ENCODE measurements at places on chromosomes 7 and 10. TPM values are rescaled to one million over a fixed set of nuclear protein-coding genes. Genes with fewer than 3 reads are reported as not detected.

- no peak for DNase-seq
Observed at GRCh38 chr7:107711301-107711700, 32.6 kb upstream of the CBLL1 start.

The SUPV3L1 gene
- total RNA-seq: 26.3 TPM

DNA sequence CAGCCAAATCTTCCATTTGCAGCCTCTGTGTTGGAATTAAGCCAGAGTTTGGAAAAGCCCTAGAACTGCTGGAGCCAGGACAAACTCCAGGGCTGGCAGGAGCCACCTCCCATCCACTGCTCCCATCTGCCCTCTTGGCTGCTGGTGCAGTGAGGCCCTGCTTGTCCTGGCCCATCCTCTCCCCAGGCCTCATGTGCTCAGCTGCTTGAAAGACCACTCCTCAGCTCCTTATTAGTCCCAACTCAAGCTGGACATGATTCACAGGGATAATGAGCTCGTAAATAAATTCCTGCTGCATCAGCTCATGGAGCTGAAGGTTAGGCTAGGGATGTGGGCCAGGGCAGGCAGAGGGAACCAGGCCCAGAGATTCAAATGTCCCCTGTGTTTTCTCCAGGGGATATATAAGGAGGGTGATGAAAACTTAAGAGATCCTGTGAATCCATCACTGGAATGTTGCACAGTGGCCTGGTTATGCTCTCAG is 282.8 kb downstream of the RPS24 start:
- DNase-seq: peak; percentile 87

DNA sequence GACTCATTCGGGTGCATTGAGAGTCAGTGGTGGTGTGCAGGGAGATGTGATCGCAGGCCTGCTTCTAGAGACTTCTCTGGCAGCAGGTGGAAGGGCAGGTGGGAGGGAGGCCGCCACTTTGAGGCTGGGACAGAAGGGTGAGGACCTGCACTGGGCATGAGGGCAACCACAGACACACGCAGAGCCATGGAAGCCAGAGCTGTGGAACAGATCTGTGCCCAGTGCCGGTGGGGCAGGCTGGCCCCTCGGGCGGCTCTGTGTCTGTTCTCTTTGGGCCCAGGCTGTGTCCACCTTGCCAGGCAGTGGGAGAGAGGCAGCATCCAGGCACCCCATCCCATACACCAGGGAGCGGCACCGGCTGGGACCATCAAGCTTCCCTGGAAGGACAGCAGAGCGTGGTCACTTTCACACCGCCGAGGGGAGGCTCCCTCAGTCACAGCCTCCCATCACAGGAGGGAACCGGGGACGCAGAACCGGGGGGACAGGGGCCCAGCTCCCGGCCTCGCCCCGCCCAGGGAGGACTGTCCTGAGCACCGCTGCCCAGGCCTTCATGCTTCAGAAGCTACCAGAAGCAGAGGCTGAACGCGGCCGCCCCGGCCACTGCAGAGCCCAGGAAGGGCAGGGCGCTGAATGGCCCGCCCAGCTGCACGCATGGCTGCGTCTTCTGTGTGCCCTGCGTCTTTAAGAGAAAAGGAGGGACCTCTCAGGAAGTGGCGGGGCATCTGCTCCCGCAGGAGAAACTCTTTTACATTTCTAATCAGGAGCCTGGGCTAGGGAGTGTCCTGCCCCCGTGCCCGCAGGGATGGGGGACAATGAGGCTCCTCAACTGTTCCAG is 32.1 kb downstream of the EN2 start:
- no peak for DNase-seq

GRCh38 chr10:37948210-37948609 is 28.2 kb downstream of the ZNF25 start:
- DNase-seq: no peak

- DNase-seq: no peak
Observed at GRCh38 chr7:152521420-152522337, 85.9 kb upstream of the KMT2C start.

DNA sequence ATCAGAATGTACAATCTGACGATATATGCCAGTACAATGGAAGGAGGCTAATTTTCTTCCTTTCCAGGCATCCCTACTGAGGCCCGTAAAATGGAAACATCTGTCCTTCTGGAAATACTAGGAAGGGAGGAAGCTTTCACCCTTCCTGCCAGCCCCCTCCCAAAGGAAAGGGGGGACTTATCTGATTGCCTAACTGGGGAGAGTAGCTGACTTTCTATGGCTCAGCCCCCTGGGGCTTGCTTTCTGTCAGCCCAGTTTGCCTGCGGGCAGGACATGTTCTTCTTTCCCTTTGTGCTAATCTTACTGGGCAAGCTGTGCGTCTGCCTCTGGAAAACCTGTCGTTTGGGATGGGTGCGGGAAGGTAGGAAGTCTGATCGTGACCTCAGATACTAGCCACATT is 508.9 kb downstream of the SUGCT start:
- DNase-seq: no peak

- no peak for DNase-seq
Observed at GRCh38 chr7:28658381-28658780, 246.1 kb downstream of the CREB5 start.

The DLX5 gene
- total RNA-seq: not detected

DNA sequence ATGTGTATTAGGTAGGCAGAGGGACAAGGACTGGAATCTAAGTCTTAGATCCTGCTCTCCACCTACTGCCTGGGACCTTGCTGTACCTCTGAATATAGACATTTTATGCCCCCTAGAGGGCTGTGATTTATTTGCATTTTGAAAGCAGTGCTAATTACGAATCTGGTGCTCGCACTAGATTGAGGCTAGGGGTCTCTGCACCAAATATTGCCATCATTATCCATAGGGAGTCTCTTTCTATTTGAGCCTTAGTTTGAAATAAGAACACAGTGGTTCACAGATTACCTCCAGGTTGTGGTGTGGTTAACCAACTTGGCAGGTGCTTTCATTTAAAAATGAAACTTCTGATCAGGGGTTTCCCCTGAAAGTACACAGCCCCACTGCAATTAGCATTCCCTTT is 41.8 kb downstream of the CNNM1 start:
- DNase-seq: no peak

GRCh38 chr7:138843632-138844580 is 45.9 kb upstream of the ATP6V0A4 start:
- no peak for DNase-seq

Data from sigmoid colon (tissue), 7 donors.